NCI-H1092 treated with DMSO at 0.1 percent for 48 hours (cell line): ENCODE measurements at places on chromosomes 1 and 21.
A peak's percentile ranks its signal among the peaks of the same experiment; 100 is the strongest.

DNA sequence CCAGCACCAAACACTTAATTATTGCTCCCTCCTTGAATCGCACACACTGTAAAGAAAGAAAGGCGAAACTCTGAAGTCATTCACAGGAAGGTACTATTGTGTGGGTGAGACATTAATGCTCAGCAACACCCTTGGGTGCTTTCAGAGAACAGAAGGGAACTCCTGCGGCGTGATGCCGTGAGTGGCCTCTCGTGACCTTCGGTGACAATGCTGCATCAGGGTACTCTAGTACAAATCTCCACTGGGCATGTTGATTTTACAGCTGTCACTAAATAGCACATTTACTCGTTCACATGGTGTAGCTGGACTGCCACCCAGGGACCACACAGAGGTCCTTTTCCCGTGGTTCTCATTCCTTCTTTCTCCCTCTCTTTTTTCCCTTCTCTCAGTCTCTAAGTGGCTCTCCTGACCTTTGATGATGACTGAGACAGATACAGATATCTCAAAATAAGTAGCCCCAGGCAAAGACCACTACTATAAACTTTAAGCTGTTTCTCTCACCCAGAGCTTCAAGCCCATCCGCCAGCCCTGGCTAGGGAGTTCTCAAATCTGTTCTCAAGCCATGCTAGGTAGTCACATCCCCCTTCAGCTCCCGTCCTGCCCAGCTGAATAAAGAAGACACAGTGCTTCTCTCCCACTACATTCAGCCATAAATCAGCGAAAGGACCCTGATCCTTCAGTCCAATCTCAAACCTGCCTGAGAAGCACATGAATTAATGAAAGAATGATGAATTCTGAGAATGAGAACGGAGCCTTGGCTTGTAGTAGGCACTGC lies 223.4 kb upstream of the FMN2 start:
- DNase-seq: no peak

DNA sequence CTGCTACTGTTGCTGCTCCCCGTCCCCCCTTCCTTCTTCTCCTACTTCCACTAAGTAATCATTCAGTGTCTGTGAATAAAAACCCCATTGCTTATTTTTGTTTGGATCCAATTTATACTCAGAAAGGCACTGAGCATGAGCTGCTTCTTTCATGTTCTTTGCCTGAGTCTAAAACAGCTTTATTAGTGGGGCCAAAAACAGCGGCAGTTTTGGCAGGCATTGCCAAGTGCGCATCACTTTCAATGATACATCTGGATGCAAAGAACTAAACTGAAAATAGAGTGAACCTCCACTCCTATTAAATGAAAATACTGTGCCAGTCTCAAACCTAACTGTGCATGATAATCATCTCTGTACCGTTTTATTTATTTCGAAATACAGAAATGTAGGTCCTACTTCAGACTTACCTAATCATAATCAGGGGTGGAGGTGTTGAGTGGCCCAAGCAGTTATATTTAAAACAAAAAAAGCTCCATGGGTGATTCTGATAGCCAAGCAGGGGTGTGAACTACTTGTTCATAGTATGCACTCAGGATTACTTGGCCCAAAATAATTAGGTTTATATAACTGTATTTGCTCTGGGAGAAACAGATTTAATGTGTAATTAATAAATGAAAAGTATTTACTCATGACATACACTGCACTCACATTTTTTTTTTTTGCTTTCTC lies 48.4 kb downstream of the NEK7 start:
- DNase-seq: no peak

DNA sequence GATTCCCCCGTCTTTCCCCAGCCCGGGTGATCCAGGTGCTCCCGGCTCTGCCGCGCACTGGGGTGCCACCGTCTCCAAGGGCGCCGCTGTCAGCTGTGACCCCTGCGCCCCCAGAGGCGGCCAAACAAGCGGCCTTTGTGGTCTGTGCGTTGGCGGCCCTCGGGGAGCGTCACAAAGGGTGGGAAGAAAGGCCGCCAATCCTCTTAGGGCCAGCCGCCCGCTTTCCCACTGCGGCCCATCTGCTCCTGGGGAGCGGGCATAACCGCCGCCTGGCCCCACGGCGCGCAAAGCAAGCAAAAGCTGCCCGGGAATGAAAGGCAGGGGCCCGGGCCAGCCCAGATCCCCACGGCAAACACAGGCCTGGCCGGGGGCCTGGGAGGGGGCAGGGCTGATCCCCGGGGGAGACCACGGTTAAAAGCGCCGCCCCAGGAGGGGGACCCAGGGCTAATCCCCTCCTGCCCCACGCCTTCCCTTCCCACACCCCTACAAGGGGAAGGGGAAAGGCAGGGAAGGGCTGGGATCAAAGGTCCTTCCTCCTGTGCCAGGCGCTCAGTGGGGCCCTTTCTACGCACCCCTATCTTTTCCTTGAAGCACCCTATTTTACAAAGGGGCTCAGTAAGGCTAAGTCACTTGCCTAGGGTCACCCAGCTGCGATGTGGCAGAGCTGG lies 24.0 kb downstream of the C1QB start:
- no peak for DNase-seq

GRCh38 chr1:187692799-187693198 lies 864.0 kb downstream of the PLA2G4A start:
- no peak for DNase-seq

DNA sequence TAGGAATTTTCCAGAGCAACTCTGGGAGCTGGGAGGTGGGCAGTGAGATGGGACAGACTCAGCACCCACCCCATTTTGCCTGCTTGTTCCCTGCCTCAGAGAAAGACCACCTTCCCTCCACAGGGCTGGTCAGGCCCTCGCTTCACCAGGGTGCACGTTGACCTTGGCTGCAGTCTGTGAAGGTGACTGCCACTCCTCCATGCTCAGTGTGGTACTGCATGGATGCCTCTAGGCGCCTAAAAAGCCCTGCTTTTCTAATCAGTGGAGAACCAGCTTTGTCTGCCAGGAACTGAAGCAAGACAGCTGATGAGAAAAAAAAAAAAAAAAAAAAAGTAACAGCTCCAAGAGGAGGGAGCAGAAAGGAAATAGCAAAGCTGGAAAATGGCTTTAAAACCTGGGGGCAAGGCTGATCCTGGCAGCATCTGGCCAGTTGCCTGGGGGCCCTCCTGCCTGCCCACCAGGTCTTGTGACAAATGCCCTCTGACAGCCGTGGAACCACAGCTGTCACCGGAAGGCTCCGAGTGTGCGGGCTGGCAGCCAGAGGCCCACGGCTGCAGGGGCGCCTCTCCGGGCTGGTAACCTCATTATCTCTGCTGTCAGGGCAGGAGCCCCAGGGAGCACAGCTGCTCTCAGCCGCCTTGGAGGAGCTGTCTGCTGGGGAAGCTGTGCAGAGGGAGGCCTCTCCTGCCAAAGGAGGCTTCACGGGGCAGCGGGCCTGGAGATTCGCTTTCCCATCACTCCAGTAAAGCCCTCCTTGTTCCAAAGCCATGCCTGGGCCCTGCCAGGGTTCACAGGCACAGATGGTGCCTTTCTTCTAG lies 13.7 kb downstream of the KIAA1614 start:
- DNase-seq: peak; percentile 94

DNA sequence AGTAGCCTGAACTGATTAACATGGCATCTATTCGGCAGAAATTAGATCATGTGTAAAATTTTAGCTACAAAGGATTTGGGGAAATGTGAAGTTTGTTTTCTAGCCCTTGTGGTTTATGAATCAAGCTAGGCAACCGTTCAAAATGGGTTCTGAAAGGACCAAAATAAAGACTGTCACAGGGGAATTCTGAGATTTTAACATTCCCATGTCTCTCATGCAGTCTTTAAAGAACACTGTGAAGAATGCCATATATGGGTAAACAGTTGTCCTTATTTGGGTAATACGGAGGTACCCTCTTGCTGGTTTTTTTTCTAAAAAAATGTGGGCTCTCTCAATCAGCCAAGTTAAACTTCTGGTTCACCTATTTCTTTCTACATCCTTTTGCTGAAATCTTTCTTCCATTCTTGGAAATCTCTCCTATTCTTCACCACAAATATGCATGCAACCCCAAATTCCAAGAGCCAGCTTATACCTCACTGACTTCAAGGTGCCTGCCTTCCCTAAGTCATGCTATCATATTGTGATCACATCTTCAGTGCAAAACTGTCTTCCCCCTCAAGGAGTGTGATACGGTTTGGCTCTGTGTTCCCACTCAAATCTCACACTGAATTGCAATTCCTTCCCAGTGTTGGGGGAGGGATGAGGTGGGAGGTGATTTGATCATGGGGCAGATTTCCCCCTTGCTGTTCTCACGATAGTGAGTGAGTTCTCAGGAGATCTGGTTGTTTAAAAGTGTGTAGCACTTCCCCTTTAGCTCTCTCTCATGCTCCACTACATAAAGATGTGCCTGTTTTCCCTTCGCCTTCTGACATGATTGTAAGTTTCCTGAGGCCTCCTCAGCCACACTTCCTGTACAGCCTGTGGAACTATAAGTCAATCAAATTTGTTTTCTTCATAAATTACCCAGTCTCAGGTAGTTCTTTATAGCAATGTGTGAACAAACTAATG lies 308.7 kb downstream of the TTLL7 start:
- no peak for DNase-seq

GRCh38 chr1:205921570-205921909 lies 21.7 kb downstream of the SLC26A9 start:
- no peak for DNase-seq

DNA sequence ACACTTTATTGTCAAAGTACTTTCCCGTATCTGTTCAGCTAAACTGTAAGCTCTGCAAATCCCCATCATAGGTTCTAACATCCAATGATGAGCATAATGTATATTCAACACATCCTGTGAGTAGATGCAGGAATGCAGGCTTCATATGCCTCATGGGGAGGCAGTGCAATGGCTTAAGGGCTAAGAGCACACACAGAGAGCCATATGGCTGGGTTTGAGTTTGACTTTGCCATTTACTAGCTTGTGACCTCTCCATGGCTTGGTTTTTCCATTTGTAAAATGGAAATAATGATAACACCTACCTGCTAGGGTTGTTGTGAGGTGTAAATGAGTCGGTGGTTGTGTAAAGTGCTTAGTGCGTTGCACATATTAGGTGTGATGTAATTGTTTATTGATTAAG lies 13.4 kb downstream of the RCSD1 start:
- DNase-seq: no peak

DNA sequence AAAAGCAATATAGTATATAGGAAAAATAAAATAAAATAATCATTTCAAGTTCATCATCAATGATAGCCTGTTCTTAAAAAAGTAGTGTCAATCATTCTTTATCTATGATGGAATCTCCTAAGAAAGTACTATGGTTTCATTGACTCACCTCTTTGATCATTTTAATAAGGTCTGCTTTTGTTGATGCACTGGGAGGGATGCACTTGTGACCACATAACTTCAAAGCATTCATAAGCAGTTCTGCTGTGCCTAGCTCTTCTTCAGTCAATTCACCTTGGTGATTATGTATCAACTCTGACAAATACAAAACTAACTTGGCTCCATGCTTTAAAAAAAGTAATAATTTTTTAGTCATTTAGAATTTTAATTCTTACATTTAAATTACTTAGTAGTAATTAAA lies 84.8 kb upstream of the GNG4 start:
- no peak for DNase-seq

GRCh38 chr1:156999596-157000320 lies 45.8 kb downstream of the ARHGEF11 start:
- DNase-seq: no peak

GRCh38 chr1:41498804-41499203 lies 14.3 kb upstream of the EDN2 start:
- DNase-seq: no peak

- DNase-seq: no peak
These were observed 519.7 kb downstream of the KCNT2 start for GRCh38 chr1:196088541-196088940.

DNA sequence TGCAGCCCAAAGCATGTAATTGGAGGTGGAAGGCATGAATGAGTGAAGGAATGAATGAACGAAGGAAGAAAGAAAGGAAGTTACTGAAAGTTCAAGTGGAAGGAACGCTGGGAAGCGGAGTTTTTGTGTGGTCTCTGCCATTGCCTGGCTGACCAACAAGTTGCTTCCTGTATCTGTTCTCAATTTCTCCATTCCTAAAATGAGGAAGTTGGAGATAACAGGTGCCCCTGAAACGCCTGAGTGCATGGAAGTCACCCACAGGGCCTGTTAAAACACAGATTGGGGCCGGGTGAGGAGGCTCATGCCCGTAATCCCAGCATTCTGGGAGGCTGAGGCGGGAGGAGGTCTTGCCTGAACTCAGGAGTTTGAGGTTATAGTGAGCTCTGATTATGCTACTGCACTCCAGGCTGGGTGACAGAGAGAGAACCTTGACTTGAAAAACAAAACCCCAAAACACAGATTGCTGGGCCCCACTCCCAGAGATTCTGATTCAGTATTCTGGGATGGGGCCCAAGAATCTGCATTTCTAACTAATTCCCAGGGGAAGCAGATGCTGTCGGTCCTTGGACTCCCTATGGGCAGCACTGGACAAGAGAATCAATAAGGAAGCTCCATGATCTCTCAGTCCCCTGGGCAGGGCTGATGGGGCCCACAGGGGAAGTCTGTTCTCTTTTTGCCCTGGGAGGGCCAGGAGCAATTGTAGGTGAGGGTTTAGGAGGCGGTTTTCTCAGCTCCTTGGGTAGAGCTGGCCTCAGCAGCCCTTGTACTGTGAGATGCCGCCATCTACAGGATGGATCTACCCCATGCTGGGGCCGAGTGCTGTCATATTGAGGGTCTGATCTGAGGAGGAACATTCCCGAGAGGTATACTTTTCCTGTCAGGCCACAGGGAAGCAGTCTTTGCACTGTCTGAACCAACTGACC lies 3.3 kb upstream of the CNR2 start:
- DNase-seq: peak; percentile 80
